ENCODE measurements at places on chromosomes 4 and X. TPM values are rescaled to one million over a fixed set of nuclear protein-coding genes. Genes with fewer than 3 reads are reported as not detected.

DNA sequence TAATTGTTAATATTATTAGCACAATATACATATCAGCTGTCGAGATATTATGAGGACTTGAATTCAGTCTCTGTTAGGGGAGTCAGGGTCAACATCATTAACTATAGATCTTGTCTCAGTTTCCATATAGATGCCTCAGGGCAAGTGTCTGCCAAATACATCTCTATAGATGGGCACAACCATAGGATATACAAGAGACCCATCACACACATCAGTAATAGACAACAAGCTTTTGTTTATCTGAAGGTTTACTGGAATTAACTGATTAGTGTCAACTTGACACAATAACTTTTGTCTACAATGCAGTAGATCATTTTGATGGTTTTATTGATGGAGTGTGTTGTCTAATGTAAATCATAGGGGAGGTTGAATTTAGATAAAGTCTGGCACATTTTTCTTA is 37.1 kb upstream of the PHOX2B start:
- DNase-seq = no peak

- DNase-seq = no peak
These were observed 65.5 kb downstream of the ZNF81 start for GRCh38 chrX:47902161-47902560.

Gene SYP
- 2.9 TPM for polyA plus RNA-seq

Gene PAGE1
- not detected for polyA plus RNA-seq

Gene DHRSX
- 35.5 TPM for polyA plus RNA-seq
